ENCODE measurements at places on chromosomes 1 and 21.

DNA sequence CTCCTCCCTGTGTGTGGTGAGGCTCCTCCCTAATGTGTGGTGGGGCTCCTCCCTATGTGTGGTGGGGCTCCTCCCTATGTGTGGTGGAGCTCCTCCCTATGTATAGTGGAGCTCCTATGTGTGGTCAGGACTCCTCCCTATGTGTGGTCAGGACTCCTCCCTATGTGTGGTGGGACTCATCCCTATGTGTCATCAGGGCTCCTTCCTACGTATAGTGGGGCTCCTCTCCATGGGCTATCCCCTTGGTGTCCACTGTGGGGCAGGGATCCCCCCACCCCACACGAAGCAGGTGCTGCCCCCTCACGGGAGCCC, 29.6 kb downstream of the PRSS38 start:
- H3K4me1 ChIP-seq, result no peaks in the 10 kb centered on the region
- DNase-seq, result no peak
- H3K27ac ChIP-seq, result no peak overlapping the region
- H3K36me3 ChIP-seq, result no peaks in the 10 kb centered on the region

- no peak overlapping the region for H3K4me3 ChIP-seq
- no peak overlapping the region for H3K27ac ChIP-seq
- no peak for DNase-seq
- no peaks in the 10 kb centered on the region for H3K36me3 ChIP-seq
Observed at GRCh38 chr1:145701306-145701862, 5.8 kb downstream of the PDZK1 start.

DNA sequence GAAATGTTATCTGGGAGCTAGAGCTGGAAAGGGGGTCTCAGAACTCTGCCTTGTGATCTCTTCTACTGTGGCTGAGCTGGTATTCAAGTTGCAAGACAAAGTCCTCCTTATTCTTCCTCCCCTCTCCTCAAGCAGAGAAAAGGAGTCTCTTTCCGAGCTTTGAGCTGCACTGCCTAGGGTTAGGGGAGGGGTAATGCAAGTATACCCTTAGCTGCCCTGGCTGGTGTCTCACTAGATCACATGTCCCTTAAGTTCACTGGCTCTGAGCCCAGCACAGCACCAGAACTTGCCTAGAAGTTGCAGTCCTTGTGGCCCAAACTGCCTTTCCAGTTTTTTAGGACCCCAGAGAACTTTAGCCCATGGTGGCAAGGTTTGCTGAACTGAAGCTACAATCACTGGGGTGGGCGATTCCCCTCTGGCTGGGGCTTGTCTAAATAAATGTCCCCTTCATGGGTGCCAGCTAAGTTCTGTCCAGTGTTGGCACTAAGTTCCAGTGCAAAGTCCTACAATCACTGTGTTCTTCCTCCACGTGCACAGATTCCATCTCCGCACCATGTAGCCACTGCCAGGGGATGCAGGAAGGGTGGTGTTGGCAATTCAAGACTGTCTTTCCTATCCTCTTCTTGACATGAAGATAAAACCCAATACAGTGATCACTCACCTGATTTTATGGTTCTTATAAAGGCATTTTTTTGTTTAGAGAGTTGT, 22.7 kb upstream of the CHIA start:
- no peak overlapping the region for H3K27ac ChIP-seq
- no peak overlapping the region for H3K4me3 ChIP-seq
- peaks cover 2% of the 10 kb centered on the region for H3K36me3 ChIP-seq
- peaks cover 11% of the 10 kb centered on the region for H3K4me1 ChIP-seq
- H3K27me3 ChIP-seq, result peaks cover 32% of the 10 kb centered on the region

- H3K36me3 ChIP-seq, result no peaks in the 10 kb centered on the region
- peaks cover 53% of the 10 kb centered on the region for H3K4me1 ChIP-seq
- DNase-seq, result no peak
- H3K27me3 ChIP-seq, result no peaks in the 10 kb centered on the region
- peak overlapping the region; percentile 95 for H3K27ac ChIP-seq
Observed at GRCh38 chr1:181100934-181101333, 12.4 kb downstream of the IER5 start.

DNA sequence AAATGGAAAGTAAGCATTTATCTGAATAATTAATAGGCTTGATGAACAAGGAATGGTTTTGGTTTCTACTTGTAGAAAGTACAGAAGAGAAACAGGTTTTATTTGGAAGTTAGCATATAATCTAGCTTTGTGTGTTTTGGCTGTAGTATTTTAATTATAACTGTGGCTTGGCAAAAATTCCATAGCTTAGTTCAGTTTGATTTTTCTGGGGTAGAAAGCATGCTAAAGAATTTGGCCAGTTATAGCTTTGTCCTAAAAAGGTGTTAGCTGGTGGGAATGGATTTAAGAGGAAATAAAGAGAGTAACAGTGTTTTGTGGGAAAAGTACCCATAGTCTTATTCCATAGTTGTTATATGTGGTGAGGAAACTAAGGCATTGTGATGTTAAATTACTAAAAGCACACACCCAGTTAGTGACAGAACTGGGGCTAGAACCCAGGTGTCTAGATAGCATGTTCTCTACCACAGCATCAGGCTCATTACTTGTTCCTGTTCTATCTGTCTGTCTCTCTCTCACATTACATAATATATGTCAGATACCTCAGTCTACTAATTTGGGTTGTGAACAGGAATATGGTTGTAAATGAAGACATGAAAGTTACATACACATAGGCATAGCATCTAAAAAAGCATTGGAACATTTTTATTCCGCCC, 55.0 kb downstream of the MPZL1 start:
- H3K36me3 ChIP-seq, result peaks cover 5% of the 10 kb centered on the region
- no peaks in the 10 kb centered on the region for H3K27me3 ChIP-seq
- H3K4me1 ChIP-seq, result no peaks in the 10 kb centered on the region
- DNase-seq, result no peak
- no peak overlapping the region for H3K4me3 ChIP-seq

DNA sequence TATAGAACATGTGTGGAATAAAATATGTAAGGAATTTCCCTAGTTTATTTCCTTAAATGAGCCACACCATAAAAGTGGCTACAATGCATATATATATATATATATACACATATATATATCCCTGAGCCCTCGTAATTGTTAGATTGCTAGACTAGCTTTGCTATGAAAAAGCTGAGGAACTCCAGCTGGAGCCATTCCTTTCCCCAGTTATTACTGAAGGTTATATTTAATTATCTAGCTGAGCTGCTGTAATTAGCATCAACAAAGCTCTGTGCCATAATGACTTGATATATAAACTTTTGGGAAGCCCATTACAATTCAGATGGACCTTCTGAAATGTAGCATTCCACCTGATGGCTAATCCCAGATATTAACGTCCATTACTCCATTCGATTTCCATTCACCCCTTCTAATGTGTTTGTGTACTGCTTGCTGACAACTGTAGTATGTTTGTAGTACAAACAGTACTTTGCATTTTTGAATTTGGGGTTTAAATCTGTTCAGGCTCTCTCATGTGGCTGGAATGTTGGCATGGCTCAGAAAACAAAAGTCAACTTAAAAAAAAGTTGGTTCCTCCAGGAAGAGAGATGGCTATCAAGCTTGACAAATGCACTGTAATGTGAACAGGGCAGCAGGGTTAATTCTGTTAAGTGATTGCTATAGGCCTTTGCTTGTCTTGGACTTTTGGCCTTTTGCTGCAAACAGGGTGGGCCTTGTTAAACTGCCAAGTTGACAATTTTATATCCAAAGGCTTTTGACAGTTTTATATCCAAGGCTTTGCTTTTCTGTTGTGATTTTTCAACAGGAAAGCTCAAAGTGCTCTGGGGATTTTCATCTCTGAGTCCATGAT, 170.0 kb downstream of the LTN1 start:
- DNase-seq, result no peak
- H3K4me1 ChIP-seq, result peaks cover 10% of the 10 kb centered on the region
- H3K27ac ChIP-seq, result no peak overlapping the region
- no peaks in the 10 kb centered on the region for H3K27me3 ChIP-seq
- H3K4me3 ChIP-seq, result no peak overlapping the region

- no peaks in the 10 kb centered on the region for H3K36me3 ChIP-seq
- H3K4me3 ChIP-seq, result no peak overlapping the region
- H3K4me1 ChIP-seq, result peaks cover 4% of the 10 kb centered on the region
- no peaks in the 10 kb centered on the region for H3K27me3 ChIP-seq
- no peak for DNase-seq
Observed at GRCh38 chr1:161905269-161905884, 118.3 kb downstream of the OLFML2B start.

DNA sequence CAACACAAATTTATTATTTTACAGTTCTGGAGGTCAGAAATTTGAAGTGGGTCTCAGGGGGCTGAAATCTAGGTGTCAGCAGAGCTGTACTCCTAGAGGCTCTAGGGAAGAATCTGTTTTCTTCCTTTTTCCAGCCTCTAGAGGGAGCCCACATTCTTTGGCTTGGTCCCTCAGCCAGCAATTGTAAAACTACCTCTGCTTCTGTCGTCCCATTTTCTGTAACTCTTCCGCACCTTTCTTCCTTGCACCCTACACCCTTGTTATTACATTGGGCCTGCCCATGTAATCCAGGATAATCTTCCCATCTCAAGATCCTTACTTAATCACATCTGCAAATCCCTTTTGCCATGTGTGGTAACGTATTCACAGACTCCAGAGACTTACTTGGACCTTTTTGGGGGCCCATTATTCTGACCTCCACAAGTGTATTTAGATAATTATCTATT, 24.8 kb upstream of the THEM4 start:
- H3K27ac ChIP-seq, result no peak overlapping the region
- peaks cover 2% of the 10 kb centered on the region for H3K36me3 ChIP-seq
- H3K27me3 ChIP-seq, result peaks cover 4% of the 10 kb centered on the region
- peaks cover 7% of the 10 kb centered on the region for H3K4me1 ChIP-seq
- no peak overlapping the region for H3K4me3 ChIP-seq
- DNase-seq, result peak; percentile 37

DNA sequence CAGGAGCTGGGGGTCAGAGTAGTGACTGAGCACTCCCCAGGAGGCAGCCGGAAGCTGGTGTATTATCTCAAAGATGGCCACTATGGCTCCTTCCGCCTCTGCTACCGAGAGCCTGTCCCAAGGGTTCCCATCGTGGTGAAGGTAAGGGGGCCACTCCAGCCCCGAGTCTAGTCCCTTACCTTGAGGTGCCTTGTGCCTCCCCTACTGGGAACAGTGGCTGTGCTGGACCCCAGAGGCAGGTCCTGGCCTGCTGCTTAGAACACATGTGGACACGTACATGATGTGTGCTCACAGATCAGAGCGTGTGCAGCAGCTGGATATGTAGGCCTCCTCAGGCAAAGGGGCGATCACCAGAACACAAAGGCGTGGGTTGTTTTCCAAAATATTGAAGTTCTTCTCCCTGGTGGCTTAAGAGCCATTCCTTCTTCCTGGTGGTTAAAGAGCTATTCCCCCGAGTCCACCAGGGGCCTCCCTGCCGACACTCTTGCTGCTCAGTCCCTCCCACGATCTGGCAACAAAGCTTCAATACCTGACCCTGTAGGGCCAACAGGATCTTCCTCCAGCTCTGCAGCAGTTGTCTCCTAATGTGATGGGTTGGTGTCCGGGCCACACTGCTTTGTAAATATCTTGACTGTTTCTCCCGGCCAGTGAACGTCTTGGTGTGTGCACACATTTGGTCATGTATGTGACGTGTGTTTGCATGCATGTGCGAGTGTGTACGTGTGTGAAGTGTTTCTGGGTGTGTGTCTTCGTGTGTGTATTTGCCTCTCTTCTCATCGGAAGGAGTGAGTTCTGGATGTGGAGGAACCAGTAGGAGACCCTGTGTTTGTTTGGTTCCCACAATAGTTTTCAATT, 68.4 kb upstream of the TINAGL1 start:
- peaks cover 11% of the 10 kb centered on the region for H3K4me1 ChIP-seq
- H3K27ac ChIP-seq, result no peak overlapping the region

- no peaks in the 10 kb centered on the region for H3K36me3 ChIP-seq
- no peak overlapping the region for H3K27ac ChIP-seq
- DNase-seq, result no peak
Observed at GRCh38 chr1:201290551-201290950, 7.2 kb downstream of the PKP1 start.

GRCh38 chr1:113605146-113605545, 154.1 kb downstream of the PHTF1 start:
- no peaks in the 10 kb centered on the region for H3K4me1 ChIP-seq
- peaks cover under 1% of the 10 kb centered on the region for H3K36me3 ChIP-seq
- no peaks in the 10 kb centered on the region for H3K27me3 ChIP-seq
- H3K27ac ChIP-seq, result no peak overlapping the region
- H3K4me3 ChIP-seq, result no peak overlapping the region

GRCh38 chr1:116489231-116489697, 81.6 kb downstream of the CD58 start:
- no peak overlapping the region for H3K4me3 ChIP-seq
- no peaks in the 10 kb centered on the region for H3K36me3 ChIP-seq
- no peaks in the 10 kb centered on the region for H3K27me3 ChIP-seq

DNA sequence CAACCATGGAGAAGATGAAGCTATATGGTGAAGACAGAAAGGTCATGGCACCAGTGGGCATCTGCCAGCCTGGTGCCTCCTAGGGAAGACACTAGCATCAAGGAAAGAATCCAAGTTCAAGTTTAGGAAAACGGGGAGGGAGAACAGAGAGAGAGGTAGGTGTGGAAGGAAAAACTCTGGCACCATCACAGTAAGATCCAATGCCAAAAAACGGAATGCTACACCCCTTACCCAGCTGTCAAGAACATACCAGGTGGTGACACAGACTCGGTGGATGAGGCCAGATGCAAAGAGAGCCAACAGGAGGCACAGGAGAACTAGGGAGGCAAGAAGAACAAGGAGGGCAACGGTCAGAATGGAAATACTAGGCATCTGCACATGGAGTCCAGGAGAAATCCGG, 3.6 kb downstream of the KRTCAP2 start:
- DNase-seq, result no peak
- H3K4me1 ChIP-seq, result peaks cover 41% of the 10 kb centered on the region
- H3K4me3 ChIP-seq, result no peak overlapping the region
- peaks cover 8% of the 10 kb centered on the region for H3K36me3 ChIP-seq
- no peak overlapping the region for H3K27ac ChIP-seq

DNA sequence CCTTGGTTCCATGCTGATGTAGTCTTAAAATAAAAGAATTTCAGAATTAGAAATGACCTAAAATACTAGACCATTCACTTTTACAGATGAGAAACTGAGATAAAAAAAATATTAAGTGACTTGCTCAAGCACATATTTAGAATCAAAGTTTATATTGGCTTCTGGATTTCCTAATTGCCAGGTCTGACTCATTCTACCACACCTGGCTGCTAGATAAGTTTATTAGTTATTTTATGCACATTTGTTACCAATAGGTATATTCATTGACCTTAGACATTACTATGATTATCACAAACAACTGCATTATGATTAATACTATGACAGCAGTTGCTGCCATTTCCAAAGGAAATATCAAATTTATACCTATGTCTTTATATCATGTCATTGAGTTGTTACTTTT, 497.5 kb downstream of the RWDD3 start:
- no peaks in the 10 kb centered on the region for H3K36me3 ChIP-seq
- no peak overlapping the region for H3K4me3 ChIP-seq
- no peak overlapping the region for H3K27ac ChIP-seq
- H3K27me3 ChIP-seq, result no peaks in the 10 kb centered on the region
- DNase-seq, result no peak

Measured in T-helper 17 cell (primary cell).